ENCODE measurements at places on chromosomes 16 and 17. TPM values are rescaled to one million over a fixed set of nuclear protein-coding genes. Genes with fewer than 3 reads are reported as not detected.

DNA sequence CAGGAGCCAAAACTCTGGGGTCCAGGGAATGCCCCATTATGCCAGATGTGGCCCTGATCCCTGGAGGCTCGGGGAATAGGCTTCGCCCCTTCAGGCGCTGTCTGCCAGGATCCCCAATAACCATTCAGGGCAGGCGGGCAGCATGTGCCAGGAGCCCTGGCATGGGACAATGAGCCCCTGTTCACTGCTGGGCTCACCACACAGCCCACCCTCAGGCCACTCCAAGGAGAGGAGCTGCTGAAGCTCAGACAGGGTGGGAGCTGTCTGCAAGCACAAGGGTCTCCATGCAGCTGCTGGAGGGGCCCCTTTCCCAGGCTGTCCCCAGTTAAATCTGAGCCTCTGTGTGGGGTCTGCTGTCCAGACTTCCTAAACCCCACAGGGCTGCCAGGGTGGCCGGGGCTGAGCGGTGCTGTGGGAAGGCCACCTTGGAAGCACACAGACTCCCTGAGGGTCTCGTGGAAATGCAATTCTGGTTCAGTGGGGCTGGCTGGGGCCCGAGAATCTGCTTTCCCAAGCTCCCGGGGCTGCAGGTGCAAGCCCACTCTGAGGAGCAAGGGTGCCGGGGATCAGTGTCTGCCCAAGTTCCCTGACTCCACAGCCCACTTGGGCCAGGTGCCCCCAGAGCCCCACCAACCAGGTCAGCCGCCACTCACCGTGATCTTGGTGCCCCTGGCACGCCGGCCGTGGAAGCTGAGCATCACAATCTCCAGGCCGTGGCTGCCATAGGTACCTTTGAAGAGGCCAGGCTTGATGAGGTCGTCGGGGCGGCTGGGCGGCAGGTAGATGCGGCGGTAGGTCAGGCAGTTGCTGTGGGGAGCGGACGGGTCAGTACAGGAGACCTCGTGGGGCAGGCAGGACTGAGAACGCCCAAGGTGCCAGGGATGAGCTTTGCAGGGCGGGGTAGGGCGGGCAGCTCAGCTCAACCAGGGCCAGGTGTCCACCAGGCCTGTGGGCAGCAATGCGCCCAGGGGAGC is 17.7 kb upstream of the C16orf95 start:
- no peak for DNase-seq

GRCh38 chr17:82948081-82948511 is 108.3 kb upstream of the ZNF750 start:
- DNase-seq, result no peak

HERPUD1 gene
- polyA plus RNA-seq, result 46.3 TPM

NT5M gene
- 3.3 TPM for polyA plus RNA-seq

USP10 gene
- polyA plus RNA-seq, result 49.2 TPM

IL21R gene
- 0.13 TPM for polyA plus RNA-seq

CACNG1 gene
- not detected for polyA plus RNA-seq
